ENCODE measurements at places on chromosomes 5 and 9.

GRCh38 chr5:3269395-3270169 is 326.1 kb upstream of the IRX1 start:
- no peak for DNase-seq

GRCh38 chr9:109710830-109711229 is 69.2 kb upstream of the PALM2AKAP2 start:
- DNase-seq, result no peak

- no peak for DNase-seq
These were observed 5.5 kb upstream of the DNAJB5 start for GRCh38 chr9:34984049-34984448.

DNA sequence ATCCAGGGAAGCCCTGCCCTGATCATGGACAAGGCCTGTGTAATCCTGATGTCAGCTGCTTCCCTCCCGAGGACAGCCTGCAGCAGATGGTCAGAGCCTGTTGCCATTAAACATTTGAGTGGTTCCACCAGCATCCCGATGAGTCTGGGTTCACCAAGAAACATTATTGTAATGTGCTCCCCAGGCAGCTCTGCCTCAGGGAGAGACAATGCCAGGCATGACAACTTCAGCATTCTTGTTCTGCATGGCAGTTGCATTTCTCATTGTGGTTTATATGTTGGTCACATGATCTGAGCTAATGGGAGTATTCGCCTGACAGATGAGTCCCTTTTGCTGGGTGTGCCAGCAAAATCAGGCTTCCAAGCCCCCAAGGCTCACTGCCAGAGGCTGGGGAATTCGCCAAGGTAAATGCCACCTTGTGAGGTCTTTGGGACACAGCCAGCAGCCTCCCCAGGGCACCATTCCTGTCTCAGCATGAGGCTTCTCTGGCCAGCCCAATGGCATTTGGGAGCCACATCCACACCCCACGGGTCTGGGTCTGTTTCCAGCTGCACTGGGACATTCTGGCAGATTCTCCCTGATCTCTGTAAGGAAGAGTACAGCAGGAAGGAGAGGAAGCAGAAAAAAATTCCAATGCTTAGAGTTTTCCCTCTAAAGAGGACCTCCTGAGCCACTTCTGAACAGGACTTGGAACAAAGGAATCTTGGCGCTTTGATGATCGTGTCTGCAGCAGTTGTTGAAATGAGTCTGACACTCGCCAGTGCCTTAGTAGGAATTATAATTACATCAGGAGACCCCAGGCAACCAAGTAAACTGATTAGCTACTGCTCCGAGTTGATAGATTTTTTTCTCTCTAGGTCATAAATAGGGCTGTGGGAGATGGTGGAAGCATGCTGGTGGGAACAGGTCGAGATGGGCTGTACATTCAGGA is 18.7 kb downstream of the KCNIP1 start:
- DNase-seq, result no peak

GRCh38 chr9:129187042-129187441 is 9.0 kb upstream of the IER5L start:
- DNase-seq, result no peak

DNA sequence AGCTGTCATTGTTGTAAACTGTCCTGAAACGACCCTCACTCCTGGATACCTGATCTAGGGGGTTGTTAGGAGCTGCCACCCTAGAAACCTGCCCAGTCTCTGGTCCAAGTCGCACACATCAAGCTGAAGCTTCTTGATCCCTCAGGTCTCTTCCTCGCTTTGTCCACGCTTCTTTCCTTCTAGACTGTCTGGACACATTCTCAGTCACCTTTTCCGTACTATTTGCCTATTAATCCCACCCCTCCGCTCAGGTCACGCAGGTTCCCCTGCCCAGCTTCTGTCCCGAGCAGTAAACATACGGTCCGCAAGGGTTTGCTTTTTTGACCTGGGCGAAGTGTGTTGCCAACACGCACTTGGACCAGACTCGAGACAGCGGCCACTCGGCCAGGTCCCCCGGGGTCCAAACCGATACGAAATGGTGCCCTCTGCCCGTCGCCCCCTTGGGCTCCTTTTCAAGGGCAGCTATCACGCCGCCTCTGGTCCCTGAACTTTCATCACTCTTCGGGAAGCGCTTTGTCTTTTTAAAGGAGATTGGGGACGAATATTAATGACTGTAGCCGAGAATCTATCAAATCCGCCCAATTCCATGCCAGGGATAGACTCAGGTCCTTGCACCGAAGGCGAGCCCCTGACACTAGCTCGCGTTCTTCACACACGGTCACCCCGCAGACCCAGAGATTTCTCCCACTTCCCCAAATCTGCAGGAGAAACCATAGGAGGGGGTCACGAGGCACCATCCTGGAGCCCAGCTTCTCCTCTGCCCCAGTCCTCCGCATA is 814 bp downstream of the PLCXD3 start:
- no peak for DNase-seq

DNA sequence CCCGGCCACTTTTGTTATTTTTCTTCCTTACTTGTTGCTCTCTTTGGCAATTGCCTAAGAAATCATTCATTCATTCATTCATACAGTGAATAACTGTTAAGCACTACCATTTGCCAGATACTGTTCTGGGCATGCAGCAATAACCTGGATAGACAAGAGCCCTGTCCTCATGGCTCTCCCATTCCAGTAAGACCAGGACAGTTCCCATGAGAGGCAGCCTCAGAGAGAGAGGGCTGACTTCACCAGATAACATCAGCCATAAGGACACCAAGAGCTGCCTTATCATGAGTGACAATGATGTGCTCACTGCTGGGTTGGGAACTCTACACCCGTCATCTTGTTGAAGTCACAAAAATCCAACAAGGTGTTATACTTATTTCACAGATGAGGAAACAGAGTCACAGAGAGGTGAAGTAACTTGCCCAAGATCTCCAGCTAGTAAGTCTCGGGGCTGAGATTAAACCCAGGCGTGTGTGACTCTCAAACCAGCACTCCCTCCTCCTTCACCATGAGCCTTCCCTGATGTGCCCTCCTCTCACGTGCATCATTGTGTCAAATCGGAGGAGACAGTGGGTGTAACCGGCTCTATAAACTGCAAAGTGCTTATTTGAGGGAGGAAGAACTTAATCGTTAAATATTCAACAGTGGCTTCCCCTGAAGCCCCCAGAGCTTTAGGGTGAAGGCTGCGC is 61.1 kb upstream of the TBC1D2 start:
- no peak for DNase-seq

DNA sequence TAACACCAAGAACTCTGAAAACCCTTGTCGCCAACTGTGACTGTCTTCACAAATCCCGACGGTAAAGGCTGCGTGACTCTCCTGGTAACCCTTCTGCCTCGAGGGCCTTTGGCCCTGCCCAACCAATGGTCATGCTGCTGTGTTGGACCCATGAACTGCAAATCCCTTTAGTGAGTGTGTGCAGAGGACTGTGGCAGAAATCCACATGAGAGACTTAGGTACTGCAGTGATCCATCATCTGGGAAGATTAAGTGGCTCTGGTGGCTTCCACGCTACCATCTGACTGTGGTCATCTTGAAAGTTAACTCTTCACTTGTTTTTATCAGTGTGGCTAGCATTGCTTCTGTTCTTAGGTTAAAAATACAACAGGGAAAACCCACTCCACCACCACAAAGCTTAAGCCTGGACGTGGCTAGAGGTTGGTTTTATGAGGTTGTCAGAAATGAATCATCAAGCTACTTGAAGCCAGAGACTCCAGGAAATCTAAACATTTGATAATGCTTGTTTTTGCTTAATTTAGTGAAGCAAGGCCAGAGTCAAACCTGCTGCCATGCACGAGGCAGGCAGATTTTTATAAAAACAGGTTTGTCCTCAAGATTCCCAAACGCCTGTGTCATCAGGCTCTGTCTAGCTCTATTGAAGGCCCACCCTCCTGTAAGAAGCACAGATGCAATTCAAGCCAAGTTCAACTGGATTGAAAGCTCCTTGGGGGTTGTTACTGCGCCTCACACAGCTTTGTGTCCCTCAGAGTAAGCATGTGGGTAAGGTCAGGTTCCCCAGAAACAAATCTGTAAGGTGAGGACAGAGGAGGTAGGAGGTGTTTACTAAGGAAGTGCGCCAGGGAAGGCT is 52.7 kb upstream of the ERCC6L2 start:
- DNase-seq, result no peak

DNA sequence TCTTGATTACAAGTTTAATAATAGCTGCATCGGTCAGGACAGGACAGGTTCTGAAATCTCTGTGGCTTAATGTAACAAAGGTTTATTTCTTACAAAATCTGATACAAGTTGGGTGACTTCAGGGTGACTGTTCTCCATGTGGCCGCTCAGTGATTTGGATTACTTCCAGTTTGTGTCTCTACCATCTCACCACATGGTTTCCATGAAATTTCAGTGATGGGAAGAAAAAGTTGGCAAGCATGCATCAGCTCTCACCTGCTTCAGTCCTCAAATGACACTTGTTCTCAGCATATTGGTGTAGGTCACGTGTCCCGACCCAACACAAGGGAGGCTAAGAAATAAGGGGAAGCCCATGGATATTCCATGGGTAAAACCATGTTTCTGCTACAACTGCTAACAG is 7.8 kb upstream of the TMEM268 start:
- DNase-seq, result no peak

DNA sequence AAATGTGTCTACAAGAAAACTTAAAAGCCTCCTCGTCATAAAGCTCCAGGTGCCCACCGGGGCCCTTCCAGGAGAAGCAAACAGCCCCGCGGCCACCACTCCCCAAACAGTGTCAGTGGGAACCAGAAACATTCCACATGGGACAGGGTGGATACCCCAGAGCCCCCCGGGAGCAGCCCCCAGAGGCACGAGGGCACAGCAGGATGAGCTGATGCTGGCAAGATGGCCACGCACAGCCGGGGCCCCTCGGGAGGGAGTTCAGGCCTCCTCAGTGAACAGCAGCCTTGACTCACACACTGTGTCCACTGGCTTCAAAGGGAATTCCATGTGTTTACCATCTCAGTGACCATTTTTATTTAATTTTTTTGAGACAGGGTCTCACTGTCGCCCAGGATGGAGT is 10.5 kb downstream of the EXD3 start:
- no peak for DNase-seq

DNA sequence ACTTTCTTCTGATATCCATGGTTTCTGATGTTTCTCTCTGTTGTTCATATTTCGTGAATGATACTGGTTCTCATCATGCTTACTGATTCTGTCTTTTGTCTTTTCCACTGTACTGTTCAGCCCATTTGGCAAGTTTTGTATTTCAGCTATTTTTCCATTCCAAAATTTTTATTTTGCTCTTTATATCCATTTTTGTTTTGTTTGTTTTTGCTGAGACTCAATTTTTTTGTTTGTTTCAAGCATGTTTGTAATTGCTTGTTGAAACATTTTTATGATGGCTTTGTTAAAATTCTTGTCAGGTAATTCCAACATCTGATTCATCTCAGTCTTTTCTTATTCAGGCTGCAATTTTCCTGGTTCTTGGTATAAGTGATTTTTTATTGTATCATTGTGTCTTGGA is 64.0 kb downstream of the ERCC6L2 start:
- DNase-seq, result no peak

GRCh38 chr5:3602785-3603502 is 7.3 kb downstream of the IRX1 start:
- no peak for DNase-seq

- DNase-seq, result no peak
These were observed 15.1 kb downstream of the TLR4 start for GRCh38 chr9:117719161-117719920.

DNA sequence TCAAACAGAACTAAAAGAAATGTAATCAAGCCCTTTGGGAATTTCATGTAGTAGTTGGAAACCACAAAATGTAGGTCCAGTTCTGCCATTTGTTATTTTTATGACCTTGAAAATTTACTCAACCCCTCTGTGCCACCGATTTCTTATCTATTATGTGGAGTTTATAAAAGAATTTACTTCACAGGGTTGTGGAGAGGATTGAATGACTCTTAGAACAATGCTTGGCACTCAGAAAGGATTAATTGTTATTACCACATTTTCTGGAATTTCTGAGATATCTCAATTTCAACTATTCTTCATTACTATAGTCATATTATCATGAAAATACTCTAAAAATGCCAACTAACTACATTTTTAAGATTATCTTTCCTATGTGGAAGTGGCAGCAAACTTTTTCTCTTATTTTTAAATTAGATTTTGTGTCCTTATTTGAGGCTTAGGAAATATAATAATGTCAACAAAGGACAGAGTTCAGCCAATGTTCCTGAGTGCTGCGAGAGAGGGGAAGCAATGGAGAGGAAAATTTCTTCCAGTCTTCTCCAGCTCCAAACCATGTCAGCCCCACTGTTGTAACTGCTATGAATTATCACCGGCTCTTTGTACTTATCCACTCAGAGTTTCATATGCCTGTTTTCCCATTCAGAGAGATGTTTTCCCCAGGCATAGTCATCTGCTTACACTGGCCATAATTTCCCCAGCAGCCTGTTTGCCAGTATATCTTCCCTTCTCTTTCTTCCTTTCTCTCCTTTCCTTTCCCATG is 525.6 kb downstream of the SPATA31D1 start:
- no peak for DNase-seq

GRCh38 chr9:19371942-19372341 is 8.1 kb downstream of the RPS6 start:
- DNase-seq, result no peak

GRCh38 chr5:167049043-167049663 is 1242.3 kb upstream of the WWC1 start:
- no peak for DNase-seq

GRCh38 chr5:1542781-1543180 is 19.0 kb upstream of the LPCAT1 start:
- no peak for DNase-seq

DNA sequence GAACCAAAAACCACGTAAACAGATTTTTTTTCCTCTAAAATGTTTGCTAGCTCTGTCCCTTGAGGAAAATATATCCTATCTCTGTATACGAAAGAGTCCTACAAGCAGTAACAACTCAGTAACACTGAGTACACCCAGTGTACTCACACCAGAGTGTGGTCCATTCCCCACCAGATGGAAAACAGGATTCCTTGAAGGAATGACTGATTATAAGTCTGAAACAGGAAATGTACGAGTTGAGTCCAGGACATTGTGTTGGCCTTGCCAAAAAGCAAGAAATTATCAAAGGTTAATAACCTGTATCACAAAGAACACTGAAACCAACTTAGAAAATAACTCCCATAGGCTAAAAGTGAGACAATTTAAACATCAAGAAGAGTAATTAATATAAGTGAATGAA is 20.4 kb downstream of the GOLPH3 start:
- no peak for DNase-seq

- no peak for DNase-seq
These were observed 276.7 kb upstream of the KIF2A start for GRCh38 chr5:62029303-62029702.

DNA sequence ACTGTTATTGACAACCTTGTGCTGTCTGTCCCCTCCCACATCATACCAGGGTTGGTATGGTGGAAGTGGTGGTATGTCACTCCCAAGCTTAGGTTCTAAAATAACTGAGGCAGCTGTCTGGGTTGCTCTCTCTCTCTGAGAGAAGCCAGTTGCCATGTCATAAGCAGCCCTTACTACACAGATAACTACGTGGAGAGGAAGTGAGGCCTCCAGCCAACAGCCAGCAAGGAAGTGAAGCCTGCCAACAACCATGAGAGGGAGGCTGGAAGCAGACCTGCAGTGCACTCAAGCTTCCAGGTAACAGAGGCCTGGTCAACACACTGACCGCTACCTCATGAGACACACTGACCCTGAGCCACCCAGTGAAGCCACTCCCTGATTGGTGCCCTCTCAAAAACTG is 18.6 kb downstream of the CTNNAL1 start:
- DNase-seq, result no peak

Data from stimulated activated CD8-positive, alpha-beta memory T cell treated with anti-CD3 and anti-CD28 coated beads, Interleukin-15, amount 100 ng/mL, for 4 hours (primary cell).